H7 (cell line): ENCODE measurements at places on chromosomes 7 and 10. TPM values are rescaled to one million over a fixed set of nuclear protein-coding genes. Genes with fewer than 3 reads are reported as not detected.
A peak's percentile ranks its signal among the peaks of the same experiment; 100 is the strongest.

Gene PPP1R3C
- total RNA-seq, result 0.31 and 0.63 TPM in 2 replicates

Gene MBL2
- not detected in 2 replicates for total RNA-seq

Gene HKDC1
- total RNA-seq, result 0.03 TPM in 1 of 2 replicates, not detected in the other

Gene SLC39A12
- total RNA-seq, result 0.03 TPM in 1 of 2 replicates, not detected in the other

Gene ADAMTS14
- total RNA-seq, result 1.1 and 2.4 TPM in 2 replicates

Gene SAMD8
- 13.2 and 15.4 TPM in 2 replicates for total RNA-seq

GRCh38 chr10:58622246-58622645 lies 109.6 kb downstream of the BICC1 start:
- DNase-seq, result no peak

- DNase-seq, result no peak
Observed at GRCh38 chr10:68142761-68143160, 33.5 kb downstream of the MYPN start.

- DNase-seq, result peak; percentile 76
Observed at GRCh38 chr10:119395280-119396007, 147.1 kb downstream of the RGS10 start.

DNA sequence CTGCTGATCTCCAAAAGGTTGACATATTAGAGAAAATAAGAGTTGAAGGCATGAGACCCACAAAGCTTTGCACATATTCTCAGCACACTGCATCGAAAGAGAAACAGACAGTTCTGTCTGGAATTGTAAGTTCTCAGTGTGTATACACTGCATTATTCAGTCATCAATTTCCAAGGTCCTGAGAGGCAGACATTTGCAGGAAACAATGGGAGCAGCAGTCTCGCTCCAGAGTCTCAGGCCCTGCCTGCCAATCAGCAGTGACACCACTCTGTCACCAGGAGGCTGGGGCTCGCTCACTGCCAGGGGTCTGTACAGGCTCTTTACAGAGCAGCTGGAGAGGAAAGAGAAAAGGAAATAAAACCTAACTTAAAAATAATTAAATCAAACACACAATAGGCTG lies 36.3 kb downstream of the JAZF1 start:
- DNase-seq, result peak; percentile 44

- DNase-seq, result no peak
Observed at GRCh38 chr7:137933270-137934017, 68.4 kb downstream of the CREB3L2 start.

GRCh38 chr10:1115607-1115955 lies 59.4 kb downstream of the WDR37 start:
- DNase-seq, result no peak

DNA sequence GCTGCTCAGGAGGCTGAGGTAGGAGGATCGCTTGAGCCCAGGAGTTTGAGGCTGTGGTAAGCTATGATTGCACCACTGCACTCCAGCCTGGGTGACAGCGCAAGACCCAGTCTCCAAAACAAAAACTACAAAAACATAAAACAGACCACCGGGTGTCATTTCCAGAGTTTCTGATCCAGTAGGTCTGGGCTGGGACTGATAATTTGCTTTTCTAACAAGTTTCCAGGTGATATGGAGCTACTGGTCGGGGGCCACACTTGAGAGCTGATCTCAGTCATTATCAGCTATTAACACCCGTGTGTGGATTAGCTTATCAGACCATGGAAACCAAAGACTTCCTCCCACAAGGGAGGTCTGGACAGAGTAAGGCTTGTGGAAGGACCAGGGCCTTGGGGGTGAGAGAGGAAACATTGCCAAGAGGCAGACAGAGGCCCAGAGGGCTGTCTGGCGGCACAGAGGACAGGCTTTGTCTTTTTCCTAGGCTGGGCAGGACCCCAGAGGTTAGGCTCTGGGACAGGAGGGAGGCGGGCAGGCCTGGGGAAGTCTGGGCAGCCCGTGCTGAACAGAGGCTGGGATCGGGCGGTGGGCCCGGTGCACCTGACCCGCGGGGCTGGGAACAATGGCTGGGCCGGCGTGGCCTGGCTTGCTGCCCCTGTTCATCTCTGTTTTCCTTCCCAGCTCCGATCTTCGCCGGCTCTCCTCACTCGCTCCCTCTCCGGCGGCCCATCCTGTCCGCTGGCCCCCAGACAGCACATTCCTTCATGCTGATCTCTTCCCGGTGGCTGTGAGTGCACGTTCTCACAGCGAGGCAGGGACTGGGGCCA lies 25.2 kb downstream of the TMEM270 start:
- DNase-seq, result peak; percentile 77

GRCh38 chr7:44064791-44065430 lies 456 bp downstream of the PGAM2 start:
- peak; percentile 61 for DNase-seq

GRCh38 chr7:49766966-49767365 lies 6.5 kb upstream of the VWC2 start:
- no peak for DNase-seq

GRCh38 chr7:158655931-158656441 lies 48.6 kb downstream of the NCAPG2 start:
- DNase-seq, result no peak

GRCh38 chr10:49398000-49398861 lies 2.3 kb upstream of the DRGX start:
- DNase-seq, result peak; percentile 94

DNA sequence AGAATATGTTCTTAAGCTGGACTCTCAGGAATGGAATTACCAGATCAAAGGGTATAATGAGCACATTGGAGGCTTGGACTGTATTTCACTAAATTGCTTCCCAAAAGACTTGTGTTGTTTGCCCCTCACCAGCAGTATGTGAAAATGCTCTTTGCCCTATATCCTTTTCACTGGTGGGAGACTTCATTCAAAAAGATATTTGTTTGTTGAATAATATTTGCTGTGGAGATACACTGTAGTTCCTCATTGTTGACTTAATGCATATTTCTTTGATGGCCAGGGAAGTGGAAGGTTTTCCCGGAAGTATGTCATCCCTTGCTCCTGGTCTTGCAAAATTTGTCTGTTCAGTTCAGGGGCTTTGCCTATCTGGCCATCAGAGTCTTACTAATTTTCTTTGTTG lies 19.4 kb downstream of the GSTO2 start:
- DNase-seq, result no peak

- DNase-seq, result no peak
Observed at GRCh38 chr10:103980288-103980906, 13.5 kb downstream of the SLK start.

GRCh38 chr7:12655161-12655560 lies 32.3 kb upstream of the ARL4A start:
- DNase-seq, result no peak

- no peak for DNase-seq
Observed at GRCh38 chr7:146542101-146542500, 425.5 kb downstream of the CNTNAP2 start.

DNA sequence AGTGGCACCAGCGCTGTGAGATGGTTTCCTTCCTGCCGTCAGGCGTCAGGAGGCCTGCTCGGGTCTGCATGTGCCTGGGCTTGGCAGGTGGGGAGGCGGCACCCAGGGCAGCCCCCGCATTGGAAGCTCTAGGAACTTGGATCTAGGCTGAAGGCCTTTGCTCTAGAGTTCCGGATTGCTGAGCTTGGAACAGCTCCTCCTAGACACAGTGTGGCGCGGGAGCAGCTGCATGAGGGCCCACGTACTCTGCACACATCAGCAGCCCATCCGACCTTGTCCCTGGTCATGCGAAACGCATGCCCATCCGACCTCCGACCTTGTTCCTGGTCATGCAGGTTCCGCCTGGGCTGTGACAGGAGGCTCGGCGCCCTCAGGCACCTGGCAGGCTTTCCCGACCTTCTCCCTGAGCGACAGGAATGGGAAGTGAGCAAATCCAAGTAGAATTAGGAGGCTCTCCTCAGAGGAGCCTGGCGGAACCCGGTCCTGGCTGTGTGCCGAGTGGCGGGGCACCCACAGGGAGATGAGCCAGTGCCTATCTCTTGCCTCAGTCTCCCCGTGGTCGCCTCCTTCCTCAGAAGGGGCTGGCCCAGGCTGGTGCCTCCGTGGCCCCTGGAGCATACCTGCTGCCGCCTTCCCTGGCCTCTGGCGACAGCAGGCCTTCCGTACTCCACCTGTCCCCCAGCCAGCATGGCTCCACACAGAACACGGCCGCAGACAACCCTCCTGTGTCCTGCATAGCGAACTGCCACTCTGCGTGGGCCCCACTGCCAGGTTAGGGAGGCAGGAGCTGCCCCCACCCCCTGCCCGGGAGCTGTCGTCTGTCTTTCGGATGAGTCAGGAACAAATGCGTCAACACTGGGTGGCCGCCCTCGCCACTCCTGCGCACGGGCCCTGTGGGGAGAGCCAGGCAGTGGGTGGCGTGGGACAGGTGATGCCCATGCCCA lies 12.0 kb downstream of the GET4 start:
- DNase-seq, result no peak

GRCh38 chr10:59711871-59712494 lies 2.3 kb upstream of the SLC16A9 start:
- DNase-seq, result no peak
